ENCODE measurements at places on chromosomes 7 and 10.

GRCh38 chr10:5343979-5344378, 20.8 kb upstream of the UCN3 start:
- no peak for DNase-seq

DNA sequence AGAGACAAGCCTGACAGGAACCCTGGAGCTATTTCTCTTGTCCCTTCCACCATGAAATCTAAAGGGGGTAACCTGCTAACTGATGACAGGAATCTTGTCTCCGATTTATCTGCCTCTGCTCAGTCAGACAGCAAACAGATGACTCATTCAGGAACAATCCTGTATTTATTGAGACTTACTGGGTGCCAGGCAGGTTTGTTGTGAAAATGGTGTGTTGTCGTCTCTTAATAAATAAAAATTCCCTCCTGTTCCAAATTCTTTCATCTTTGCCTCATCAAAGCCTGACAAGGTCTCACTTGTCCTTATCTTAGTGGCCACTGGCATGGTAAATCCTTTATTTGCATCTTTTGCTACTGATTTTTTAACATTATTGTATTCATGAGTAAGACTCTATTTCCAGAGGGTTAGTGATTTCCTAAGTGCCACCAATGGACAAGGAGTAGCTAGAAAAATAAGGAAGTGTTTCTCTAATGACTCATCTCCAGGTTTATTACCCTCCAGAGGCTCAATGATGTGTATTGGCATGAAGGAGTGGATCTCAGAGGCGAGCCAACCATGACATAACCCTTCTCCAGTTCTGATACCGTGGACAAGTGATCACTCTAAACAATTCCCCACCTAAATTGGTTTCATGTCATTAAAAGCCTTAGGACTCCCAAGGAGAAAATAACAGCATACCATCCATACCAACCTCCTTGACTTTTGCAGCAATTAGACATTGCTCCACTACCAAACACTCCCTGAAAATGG, 724.0 kb downstream of the GRID1 start:
- DNase-seq = no peak

DNA sequence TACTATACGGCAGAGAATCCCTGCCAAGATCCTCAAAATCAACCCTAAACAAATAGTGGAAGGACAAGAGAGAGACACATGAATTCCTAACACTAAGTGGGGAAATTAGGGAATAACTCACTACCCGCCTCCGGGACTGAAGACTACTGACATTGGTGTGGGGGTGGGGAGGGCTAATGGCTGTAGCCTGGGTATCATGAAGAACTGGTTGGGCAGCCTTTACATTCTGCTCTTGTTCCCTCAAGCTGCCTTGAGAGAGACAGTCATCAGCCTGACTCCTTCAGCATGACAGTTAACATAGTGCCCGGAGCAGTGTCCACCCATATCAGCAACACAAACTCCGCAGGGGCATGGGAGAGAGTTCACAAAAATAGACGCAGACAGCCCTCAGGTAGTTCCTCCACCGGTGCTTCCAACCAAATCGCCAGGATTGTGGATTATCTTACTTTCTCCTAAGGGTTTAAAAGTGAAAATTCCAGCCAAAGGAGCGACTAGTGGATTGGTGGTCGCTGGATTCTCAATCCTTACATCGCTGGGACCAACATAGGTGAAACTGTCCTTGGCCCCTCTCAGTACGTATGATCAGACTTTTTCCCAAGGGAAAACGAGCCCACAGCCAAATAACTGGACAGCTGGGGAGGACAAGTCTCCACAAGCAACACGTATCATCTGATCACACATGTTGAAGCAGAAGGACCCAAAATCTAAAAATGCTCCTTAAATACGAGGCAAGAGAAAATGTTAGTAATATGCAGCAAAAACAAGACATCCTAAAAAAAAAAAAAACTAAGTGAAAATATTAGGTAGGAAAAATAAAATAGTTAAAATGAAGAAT, 22.6 kb downstream of the TMEM254 start:
- no peak for DNase-seq

DNA sequence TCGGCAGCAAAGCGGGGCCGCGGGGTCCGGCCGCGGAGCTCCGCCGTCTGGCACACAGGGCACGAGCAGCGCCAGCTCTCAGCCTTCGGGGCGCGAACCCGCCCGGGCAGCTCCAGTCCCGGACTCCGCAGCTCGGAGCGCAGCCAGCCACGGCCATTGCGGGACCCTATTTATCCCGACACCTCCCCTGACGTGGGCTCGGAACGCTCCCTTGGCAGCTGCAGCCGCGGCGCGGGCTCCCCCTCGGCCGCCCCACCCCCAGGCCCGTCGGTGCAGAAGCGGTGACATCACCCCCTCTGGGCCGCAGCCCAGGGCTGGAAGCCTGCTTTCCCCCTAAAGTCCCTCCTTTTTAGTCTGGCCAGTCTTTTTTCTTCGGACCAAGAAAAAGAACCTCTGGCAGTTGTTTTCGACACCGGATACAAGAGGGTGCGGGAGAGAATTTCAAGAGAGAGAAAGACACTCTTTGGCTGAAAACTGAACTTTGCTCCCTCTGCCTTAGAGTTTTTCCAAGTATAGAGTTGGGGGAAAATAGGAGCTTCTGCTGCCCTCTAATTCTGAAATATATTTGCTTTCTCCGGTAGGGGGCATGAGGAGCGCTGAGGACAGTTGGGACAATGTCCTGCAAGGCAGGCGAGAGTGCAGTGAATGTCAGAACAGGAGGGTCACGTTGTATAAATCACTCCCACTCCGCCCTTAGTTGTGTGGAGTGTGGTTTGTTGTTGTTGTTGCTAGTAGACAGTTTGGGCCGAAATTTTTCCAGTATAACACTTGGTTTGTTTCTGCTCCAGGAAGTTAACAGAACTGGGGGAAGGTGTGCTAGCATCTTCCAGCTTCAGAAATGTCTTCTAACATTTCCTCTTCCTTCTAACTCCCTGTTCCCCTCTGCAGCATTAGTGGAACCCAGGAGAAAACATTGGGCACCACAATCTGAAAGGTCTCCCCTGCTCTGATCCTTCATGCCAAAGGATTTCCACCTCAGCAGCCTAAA, at the start of gene SFRP4:
TSS of gene SFRP4 (minus strand) at position 145 of the 988 bp plus-strand sequence. CDS start 280 bp downstream, outside the sequence.
- DNase-seq = no peak

- DNase-seq = no peak
Observed at GRCh38 chr10:51846856-51847506, 147.6 kb upstream of the CSTF2T start.

- DNase-seq = no peak
Observed at GRCh38 chr10:121556918-121557573, 41.2 kb downstream of the FGFR2 start.

- DNase-seq = no peak
Observed at GRCh38 chr7:5582532-5582935, 158.9 kb upstream of the TNRC18 start.

- DNase-seq = no peak
Observed at GRCh38 chr10:68175949-68176348, 56.0 kb downstream of the ATOH7 start.

- DNase-seq = no peak
Observed at GRCh38 chr10:90983914-90984549, 63.1 kb upstream of the ANKRD1 start.

GRCh38 chr7:74387606-74388005, 66.1 kb upstream of the GTF2IRD1 start:
- DNase-seq = no peak

DNA sequence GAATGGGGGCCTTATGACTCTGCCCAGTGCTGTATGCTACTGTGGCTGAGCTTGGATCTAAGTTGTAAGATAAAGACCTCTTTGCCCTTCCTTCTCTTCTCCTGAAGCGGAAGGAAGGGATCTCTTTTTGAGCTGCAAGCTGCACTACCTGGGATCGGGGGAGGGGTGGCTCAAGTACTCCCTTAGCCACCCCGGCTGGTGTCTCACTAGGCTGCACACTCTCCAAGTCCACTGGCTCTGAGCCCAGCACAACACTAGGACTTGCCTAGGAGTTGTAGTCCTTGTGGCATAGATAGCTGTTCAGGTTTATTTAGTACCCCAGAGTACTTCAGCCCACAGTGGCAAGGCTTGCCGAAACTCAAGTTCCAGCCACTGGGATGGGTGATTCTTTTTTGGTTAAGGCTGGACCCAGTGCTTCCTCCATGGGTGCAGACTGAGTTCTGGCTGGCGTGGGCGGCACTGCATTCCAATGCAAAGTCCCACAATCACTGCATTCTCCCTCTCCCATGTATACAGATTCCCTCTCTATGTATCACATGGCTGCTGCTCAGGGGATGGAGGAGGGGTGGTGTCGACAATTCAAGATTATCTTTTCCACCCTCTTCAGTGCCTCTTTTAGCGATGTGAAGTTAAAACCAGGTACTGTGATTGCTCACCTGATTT, 76.2 kb upstream of the SLC25A13 start:
- no peak for DNase-seq

All from NCI-H2107 (cell line).